NCI-H187 (cell line): ENCODE measurements at places on chromosomes 1 and 21.

DNA sequence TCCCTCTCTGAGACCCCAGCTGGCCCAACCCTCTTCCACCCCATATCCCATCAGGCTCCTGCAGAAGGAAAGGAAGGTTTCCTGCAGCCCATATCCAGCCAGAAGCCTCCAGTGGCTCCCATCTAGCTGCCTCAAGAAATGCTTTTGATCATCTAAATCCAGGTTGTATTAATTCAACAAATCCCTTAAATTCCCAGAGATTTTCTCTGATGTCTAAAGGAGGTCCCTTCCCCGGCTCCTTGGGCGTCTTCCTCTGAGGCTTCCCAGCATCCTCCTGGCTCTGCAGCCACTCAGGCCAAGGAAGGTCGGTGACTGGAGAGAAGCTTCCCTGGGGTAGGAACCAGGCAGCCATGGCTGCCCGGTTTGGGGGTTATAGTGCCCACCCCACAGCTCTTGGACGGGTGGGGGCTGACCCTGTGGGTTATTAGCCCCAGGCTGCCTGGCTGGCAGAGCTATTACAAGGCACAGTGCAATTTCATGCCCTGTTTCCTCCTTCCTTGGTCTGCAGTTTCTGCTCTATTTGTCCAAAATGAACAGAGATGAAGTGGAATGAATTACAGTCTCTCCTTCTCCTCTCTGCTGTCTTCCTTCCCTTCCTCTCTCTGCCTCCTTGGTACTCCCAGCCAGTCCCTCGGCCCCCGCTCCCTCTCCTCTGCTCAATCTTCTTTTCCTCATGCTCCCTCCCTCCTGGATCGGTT lies 34.8 kb upstream of the DISP3 start:
- DNase-seq: no peak

- no peak for DNase-seq
These were observed 669 bp upstream of the ARL8A start for GRCh38 chr1:202145068-202145743.

DNA sequence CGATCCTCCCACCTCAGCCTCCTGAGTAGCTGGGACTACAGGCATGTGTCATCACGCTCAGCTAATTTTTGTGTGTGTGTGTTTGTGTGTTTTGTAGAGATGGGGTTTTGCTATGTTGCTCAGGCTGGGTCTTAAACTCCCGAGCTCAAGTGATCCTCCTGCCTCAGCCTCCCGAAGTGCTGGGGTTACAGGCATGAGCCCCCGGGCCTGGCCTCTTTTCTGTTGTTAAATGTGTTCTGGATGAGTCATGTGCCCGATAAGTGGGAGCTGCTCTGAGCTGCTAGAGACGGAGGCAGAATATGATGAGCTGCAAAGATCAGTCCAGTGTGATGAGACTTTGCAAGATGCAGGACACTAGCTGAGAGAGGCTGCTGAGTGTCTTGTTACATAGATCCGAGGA lies 75.5 kb downstream of the VPS13D start:
- DNase-seq: no peak

DNA sequence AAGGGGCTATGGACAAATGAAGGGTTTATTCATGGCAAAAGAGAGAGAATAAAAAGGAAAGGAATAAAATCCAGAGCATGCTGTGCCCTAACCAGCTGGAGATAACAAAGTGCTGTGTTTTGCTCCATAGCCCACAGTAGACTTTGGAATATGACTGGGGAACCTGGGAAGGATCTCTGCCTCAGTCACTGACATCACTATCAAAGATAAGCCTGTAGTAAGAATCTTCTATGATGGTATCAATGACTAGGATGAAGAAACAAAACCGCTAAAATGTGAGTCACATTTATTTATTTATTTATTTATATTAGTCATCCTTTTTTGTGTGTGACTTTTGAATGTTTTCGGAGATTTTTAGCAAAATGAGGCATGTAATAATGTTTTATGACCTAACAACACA lies 56.3 kb downstream of the NVL start:
- DNase-seq: no peak

- DNase-seq: no peak
These were observed 36.2 kb upstream of the ACTRT2 start for GRCh38 chr1:2985067-2985561.

DNA sequence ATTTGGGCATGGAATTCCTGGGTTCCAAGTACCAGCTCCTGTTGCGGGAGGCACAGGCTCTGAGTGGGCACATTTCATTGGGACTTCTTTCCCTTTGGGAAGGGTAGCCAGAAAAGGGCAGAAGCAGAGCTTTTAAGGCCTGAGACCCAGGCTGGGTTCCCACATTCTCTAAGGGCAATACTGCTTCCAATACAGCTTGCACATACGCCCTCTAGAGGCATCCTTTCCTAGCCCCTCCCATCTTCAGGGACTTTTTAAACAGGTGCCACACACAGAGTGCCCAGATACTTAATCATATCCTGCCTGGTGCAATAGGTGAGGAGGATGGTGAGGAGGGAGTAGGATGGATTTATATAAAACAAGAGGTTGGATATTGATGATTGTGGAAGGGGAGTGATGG lies 5.7 kb downstream of the GPR88 start:
- DNase-seq: no peak

DNA sequence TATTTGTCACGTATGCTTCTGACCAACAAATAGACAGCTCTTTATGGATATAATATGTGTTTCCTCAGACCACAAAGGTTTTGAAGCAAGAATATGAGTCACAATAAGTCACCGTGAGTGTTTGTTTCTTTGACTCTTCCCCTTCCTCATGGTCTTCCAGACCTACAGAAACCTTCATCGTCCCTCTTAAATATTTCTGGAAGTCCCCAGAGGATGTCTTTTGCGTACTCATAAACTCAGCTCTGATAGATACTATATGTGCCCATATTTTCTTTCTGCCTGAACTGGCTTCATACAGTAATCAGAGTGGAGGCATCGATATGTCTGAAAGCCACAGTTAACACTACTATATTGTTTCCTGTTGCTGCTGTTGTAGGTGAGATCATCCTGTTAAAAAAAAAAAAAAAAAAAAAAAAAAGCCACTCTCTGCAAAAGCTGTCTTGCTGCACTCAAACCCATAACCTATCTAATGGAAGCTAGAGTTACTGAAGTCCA lies 38.4 kb downstream of the ADAMTS1 start:
- DNase-seq: no peak

DNA sequence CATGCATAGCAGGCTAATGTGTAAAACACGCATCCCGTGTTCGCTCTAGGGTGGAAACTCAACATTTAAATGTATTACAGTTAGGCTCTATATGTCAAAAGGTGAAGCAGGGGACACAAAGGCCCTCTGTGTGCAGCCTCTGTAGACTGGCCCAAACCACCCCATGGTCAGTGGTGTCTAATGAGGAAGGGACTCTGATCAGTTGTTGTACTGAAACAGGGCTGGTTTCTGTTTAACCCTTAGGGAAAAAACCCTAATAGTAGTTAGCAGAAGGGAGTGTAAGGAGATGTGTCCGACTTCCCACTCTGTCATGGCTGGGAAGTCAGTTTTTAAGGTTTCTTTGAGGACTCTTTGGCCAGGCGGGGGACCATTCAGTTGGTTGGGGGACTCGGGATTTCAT lies 21.5 kb upstream of the CD2 start:
- no peak for DNase-seq

DNA sequence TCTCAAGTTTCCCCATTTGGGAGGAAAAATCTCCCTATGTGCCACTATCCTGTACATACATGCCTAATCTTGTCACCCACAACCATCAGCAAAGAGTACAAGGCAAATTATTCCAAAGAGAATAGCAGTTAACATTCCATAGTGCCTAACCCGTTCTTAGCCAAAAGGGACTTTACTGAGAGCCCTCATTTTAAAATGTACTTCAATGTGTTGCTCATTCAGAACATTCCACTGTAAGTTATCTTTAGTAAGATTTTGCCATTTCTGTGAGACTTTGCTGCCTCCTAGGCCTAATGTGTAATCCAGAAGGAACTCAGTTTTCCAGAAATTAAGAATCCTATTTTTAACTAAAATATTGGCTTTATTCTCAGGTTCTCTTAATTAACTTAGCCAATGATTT lies 11.3 kb upstream of the MRPL55 start:
- no peak for DNase-seq

GRCh38 chr1:239888639-239889038 lies 203.0 kb upstream of the FMN2 start:
- no peak for DNase-seq

GRCh38 chr1:97114842-97115241 lies 393.3 kb downstream of the PTBP2 start:
- DNase-seq: no peak

DNA sequence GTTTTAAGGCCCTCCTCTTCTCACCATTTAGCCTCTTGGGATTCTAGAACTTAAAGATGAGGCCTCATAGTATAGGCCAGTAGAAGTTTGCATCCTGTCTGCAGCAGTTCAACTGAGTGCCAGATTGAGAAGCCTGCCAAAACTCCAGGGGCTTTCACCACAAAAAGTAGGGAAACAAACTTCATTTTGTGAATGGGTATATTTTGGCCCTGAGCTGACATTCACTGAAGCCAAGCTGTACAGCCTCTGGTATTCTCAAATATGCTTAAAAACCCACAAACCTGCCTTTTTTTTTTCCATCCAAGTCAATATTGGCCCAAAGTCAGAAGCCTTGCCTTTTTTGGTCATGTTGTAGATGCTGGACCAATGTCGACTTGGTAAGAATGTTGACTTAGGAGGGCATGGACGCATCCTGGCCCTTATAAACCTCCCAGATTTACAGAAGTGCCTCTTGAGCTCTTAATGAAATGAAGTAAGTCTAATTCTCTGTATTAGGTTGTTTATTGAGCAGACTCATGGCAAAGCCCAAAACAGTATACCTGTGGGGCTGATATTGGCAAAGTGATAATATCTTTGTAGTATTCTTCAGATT lies 337.5 kb downstream of the CHRM3 start:
- no peak for DNase-seq

DNA sequence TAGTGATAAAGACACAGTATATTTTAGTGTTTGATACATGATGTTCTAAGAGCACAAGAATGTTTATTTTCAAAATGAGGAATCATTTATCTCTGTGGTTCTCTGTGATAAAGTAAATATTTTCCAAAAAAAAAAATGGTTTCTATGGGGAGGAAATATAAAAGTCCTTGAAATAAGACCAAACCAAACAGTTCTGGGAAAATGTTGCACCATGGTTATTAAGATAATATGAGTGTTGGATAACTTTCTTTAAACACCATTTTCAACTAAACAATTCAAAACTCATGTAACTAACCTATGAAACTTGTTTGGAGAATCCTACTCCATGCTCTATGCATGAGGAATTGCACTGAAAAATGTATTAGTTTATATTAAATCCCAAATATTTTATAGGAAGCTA lies 184.6 kb downstream of the KCNT2 start:
- DNase-seq: no peak

GRCh38 chr1:166128195-166128594 lies 38.6 kb downstream of the FAM78B start:
- no peak for DNase-seq

- DNase-seq: no peak
These were observed 42.7 kb downstream of the HSD3B1 start for GRCh38 chr1:119549719-119550132.

- DNase-seq: no peak
These were observed 35.6 kb downstream of the MCOLN2 start for GRCh38 chr1:84961316-84961715.

- DNase-seq: no peak
These were observed at the start of gene GFI1 for GRCh38 chr1:92486251-92487077. Gene GFI1 (minus strand): TSS chr1:92486925. CDS start chr1:92483487, 3,438 bp downstream.

DNA sequence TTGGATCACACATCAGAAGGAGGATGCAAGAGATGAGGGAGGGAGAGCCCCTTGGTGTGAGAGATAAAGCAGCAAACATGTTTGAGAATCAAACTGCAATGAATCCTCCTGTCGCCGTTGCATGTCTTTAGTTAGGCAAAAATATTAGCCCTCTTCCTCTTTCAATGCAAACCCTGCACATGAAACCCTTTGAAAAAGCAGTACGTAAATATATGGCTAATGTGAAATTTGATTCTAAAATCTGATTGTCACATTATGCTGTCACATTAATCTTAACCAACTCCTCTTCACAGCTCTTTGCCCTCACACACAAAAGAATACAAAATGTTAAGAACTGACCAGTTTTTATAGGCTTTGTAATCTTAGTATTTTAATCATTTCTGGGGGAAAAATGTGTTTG lies 63.4 kb downstream of the WDR64 start:
- DNase-seq: no peak

DNA sequence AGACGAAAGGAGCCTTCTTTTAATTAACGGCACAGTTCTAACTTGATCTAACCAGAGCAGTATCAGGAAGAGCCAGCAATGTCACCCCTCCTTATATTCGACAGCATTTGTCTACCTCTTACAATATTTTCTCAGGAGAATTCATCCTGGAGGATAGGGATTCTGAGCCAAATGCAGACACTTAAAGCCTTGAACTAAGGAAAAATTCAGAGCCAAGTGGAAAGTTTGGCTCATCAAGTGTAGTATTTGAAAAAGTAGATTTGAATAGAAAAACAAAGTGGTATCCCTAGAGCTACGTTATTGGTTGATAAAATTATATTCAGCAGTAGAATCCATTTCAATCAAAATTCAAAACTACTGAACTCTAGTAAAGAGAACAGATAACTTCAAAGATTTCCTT lies 732.0 kb upstream of the ADGRL2 start:
- DNase-seq: no peak

GRCh38 chr1:107710005-107710404 lies 255.0 kb downstream of the VAV3 start:
- no peak for DNase-seq

DNA sequence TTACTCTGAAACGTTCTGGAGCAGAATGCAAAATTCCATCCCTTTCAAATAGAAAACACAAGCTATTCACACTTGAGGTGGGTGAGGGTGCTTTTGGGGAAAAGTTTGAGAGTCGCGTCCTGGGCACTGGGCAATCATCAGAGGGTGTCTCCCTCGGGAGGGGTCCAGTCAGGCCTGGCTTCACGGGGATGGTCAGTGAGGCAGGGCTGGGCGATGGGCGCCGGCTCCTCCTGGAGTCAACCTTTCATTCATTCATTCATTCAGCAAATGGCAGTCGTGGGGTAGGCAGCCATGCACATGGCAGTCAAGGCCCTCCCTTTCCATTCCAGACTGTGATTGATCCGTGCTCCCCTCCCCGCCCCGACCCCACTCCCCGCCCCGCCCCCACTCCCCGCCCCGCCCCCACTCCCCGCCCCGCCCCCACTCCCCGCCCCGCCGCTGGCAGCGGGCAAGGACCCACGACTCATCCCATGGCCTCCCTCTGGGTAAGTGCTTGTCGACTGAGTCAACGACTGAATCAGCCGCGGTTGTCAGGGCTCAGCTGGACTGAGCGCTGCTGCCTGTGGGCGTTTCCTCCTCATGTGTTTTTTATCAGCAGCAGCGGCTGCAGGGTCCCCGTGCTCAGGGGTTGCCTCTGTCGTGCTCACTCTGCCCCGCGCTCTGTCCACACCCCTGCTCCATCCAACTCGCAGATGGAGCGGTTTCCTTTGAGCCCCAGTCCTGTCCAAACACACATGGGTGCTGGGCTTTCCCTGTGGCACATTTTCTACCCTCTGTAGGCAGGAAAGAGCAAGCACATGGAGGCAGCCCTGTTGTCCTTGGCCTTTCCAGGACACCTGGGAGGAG lies 12.5 kb upstream of the SPSB1 start:
- no peak for DNase-seq
